ENCODE measurements at places on chromosomes 6 and 20. TPM values are rescaled to one million over a fixed set of nuclear protein-coding genes. Genes with fewer than 3 reads are reported as not detected.

Gene INSM1
- polyA plus RNA-seq = not detected

- no peak overlapping the region for H3K27ac ChIP-seq
- no peaks in the 10 kb centered on the region for H3K4me1 ChIP-seq
- DNase-seq = no peak
- no peaks in the 10 kb centered on the region for H3K36me3 ChIP-seq
- H3K4me3 ChIP-seq = no peak overlapping the region
- no peaks in the 10 kb centered on the region for H3K27me3 ChIP-seq
Observed at GRCh38 chr6:43812850-43813578, 43.0 kb downstream of the VEGFA start.

Gene COL10A1
- 0.95 TPM for polyA plus RNA-seq

Gene OTOR
- not detected for polyA plus RNA-seq

Gene TMEM200A
- 44.5 TPM for polyA plus RNA-seq

Gene RUNX2
- polyA plus RNA-seq = 5.2 TPM

Gene PRSS35
- polyA plus RNA-seq = not detected

DNA sequence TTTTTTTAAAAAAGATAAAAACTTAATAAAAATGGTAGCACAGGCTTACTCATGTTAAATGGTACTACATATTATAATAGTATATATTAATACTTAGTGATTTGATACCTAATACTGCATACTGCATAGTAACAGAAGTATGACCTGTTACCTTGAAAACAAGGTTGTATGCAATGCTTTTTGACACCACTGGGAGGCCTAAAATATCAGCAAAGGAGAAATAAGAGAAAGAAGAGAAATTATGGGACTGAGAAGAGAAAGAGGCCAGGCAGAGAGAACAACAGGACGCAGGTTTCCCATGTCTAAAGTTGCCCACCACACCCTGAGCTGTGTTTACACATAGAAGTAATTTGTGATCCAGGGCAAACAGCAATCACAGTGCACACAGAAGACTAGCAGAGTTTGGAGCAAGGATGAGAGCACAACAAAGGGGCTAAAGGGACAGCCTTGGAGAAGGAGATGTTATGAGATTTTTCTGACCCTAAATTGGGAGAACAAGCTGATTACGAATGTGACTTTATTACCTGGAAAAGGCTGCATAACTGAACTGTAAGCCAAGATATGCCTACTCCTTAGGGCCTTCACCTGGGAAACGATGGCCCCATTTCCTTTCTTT is 73.2 kb downstream of the ROS1 start:
- no peaks in the 10 kb centered on the region for H3K27me3 ChIP-seq
- H3K36me3 ChIP-seq = no peaks in the 10 kb centered on the region
- H3K4me3 ChIP-seq = no peak overlapping the region

Gene THBD
- polyA plus RNA-seq = 7.4 TPM

GRCh38 chr20:370151-370600 is 10.4 kb upstream of the TRIB3 start:
- no peaks in the 10 kb centered on the region for H3K36me3 ChIP-seq
- H3K4me3 ChIP-seq = no peak overlapping the region
- H3K4me1 ChIP-seq = peaks cover 14% of the 10 kb centered on the region
- H3K27ac ChIP-seq = no peak overlapping the region

- no peaks in the 10 kb centered on the region for H3K4me1 ChIP-seq
- no peak overlapping the region for H3K27ac ChIP-seq
- peaks cover 17% of the 10 kb centered on the region for H3K36me3 ChIP-seq
- no peak for DNase-seq
Observed at GRCh38 chr6:144728804-144729203, 443.7 kb downstream of the UTRN start.

DNA sequence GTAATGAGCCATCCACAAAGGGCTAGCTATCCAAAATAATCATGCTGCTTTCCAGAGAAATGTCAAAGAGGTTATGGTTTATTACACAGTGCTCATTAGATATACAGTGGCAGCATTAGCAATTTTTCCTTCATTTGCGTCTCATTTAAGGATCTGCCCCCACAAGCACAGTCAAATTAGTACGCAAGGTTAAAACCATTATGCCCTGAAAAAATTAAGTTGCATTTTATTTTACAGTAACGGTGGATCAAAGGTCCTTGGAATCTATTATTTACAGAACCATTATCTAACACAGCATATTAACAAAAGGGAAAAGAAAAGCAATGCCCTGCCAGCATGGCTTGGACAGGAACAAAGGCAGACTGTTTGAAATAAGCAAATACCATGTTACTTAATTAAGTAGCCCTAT is 144.8 kb downstream of the PDSS2 start:
- H3K4me1 ChIP-seq = peaks cover 4% of the 10 kb centered on the region
- no peaks in the 10 kb centered on the region for H3K36me3 ChIP-seq
- H3K27me3 ChIP-seq = no peaks in the 10 kb centered on the region
- H3K4me3 ChIP-seq = no peak overlapping the region

DNA sequence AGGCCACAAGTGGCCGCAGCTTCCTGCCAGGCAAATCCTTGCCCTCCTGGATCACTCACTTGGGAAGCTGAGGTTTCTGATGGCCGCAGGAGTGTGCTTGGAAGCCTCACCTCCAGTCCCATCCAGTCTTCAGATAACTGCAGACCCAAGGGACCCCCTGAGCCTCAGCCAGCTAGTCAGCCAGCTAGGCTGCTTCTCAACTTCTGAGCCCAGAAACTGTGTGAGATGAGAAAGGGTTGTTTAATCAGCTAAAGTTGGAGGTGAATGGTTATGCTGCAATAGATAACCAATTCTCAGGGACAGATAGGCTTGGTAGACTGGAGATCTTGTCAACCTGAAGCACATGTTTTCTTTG is 96.9 kb downstream of the THBS2 start:
- H3K36me3 ChIP-seq = no peaks in the 10 kb centered on the region
- no peak overlapping the region for H3K4me3 ChIP-seq
- H3K4me1 ChIP-seq = peaks cover 15% of the 10 kb centered on the region

Gene SNX21
- 54.7 TPM for polyA plus RNA-seq

GRCh38 chr20:6726761-6727160 is 40.7 kb upstream of the BMP2 start:
- H3K4me1 ChIP-seq = no peaks in the 10 kb centered on the region
- no peak overlapping the region for H3K27ac ChIP-seq
- no peaks in the 10 kb centered on the region for H3K36me3 ChIP-seq

DNA sequence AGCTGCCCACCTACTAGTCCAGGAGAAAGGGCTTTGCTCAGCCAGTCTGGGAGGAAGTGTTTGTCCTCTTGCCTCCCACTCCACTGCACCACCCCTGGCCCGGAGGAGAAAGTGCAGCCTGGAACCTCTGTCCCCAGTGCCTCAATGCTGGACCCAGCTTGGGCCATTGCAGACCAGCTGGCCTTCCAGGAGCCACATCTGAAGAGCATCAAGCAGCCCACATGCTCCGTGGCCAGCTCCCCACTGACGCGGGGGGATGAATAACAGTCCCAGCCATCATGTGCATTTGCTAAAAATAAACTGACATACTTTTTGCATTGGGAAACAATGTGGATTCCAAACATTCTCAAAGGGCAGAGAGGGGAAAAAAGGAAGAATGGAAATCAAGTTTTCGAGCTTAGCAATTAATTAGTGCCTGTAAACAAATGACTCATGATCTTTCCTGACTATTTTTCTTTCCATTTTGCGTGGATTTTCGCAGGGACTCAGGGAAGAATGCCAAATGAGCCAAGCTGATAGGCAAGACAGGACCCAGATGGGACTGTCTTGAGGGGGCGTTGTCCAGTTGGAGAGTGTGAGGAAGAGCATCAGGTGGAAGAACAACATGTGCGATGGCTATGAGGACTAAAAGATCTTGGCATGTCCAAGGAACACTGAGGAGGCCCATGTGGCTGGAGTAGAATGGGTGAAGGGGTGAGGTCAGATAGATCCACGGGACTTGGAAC is 34.1 kb downstream of the CEBPB start:
- H3K27ac ChIP-seq = peak overlapping the region; percentile 76
- H3K4me3 ChIP-seq = no peak overlapping the region
- H3K27me3 ChIP-seq = no peaks in the 10 kb centered on the region
- peak; percentile 95 for DNase-seq
- H3K36me3 ChIP-seq = no peaks in the 10 kb centered on the region

- no peak for DNase-seq
- H3K4me3 ChIP-seq = no peak overlapping the region
- H3K36me3 ChIP-seq = no peaks in the 10 kb centered on the region
- H3K4me1 ChIP-seq = no peaks in the 10 kb centered on the region
- H3K27ac ChIP-seq = no peak overlapping the region
Observed at GRCh38 chr20:30419466-30419865, 838.0 kb upstream of the DEFB115 start.

Gene PPIL6
- 3.5 TPM for polyA plus RNA-seq

Gene BICRAL
- polyA plus RNA-seq = 2.5 TPM

Gene POLH
- 23.0 TPM for polyA plus RNA-seq

DNA sequence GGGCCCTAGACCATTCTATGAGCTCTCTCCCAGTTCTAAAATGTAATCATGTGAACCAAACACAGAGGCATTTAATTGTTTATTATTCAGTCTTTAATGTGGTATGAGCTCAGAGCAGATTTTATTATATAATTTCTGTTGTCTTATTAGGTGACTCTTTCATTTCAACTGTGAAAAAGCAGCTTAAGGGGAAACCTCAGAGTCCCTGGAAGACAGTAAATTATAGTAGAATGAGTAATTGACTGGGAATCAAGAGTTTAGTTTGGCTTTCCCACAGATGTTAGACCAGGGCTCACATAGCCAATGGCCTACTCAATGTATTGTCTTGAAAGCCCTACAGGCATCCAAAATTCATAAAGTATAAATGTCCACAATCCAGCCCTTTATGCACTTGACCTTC is 390.4 kb upstream of the SLC35B3 start:
- H3K4me3 ChIP-seq = no peak overlapping the region
- no peaks in the 10 kb centered on the region for H3K4me1 ChIP-seq
- no peaks in the 10 kb centered on the region for H3K36me3 ChIP-seq
- no peaks in the 10 kb centered on the region for H3K27me3 ChIP-seq

Gene BMP2
- polyA plus RNA-seq = 0.33 TPM

DNA sequence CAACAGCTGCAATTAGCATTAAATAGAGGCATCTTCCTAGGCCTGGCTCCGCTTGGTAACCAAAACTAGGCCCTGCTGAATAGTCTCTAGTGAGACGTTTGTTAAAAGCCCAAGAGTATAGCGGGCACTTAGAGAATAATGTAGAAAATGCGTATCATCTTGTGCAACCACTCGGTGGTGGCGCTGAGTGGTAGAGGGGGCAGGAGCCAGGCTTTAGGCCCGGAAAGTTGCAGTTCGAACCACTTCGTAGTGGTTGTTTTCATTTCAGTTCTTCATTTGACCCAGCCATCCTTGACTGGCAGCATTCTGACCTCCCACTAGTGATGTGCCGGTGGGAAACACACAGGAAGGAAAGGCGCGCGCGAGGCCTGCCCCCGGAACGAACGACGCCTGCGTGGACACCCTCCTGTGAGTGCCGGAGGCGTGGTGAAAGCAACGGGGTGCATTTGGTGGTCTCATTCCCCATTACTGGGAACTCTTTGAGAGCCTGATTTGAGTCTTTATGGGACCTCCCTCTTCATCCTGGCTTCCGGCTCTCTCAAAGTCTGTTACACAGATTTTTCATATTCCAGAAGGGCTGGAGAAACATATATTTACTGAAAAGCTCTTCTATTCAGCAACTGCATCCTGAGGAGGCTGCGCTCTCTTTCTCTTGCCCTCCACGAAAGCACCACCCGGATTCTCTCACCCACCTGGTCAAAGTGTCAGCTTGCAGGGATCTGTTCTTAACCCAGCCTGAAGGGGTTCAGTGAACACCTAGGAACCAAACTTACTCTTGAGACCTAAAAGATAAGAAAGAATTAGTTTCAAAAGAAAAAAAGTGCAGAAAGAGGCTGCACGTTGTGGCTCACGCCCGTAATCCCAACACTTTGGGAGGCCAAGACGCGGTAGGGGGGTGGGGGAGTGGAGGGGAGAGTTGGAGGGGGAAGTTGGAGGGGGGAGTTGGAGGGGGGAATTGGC is 18.2 kb downstream of the GPX5 start:
- no peaks in the 10 kb centered on the region for H3K4me1 ChIP-seq
- H3K27ac ChIP-seq = no peak overlapping the region
- no peaks in the 10 kb centered on the region for H3K36me3 ChIP-seq
- H3K27me3 ChIP-seq = no peaks in the 10 kb centered on the region
- DNase-seq = peak; percentile 36

GRCh38 chr6:105301756-105302616 is 100.9 kb downstream of the PREP start:
- DNase-seq = peak; percentile 16
- H3K4me1 ChIP-seq = no peaks in the 10 kb centered on the region
- H3K36me3 ChIP-seq = no peaks in the 10 kb centered on the region
- H3K4me3 ChIP-seq = no peak overlapping the region
- no peaks in the 10 kb centered on the region for H3K27me3 ChIP-seq

Measured in GM23248 (cell line).